ENCODE measurements at places on chromosomes 7 and 10. TPM values are rescaled to one million over a fixed set of nuclear protein-coding genes. Genes with fewer than 3 reads are reported as not detected.

DNA sequence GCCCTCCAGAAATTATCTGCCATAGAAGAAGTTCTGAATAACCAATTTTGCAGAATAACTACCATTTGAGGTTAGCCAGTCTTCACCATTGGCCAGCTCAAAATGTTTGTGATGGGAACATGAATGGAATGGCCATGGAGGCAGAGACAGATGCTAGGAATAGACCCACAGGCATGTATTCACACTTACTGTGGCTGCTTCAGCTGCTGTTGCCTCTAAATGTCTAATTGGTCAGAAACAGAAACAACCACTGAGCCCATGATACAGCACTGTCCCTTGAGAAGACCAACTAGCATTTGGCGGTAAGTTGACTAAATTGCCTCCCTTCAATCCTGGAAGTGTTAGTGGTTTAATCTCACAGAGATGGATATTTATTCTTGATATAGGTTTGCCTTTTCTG lies 38.6 kb upstream of the TAS2R16 start:
- no peaks in the 10 kb centered on the region for H3K27me3 ChIP-seq
- H3K36me3 ChIP-seq, result no peaks in the 10 kb centered on the region
- H3K27ac ChIP-seq, result no peak overlapping the region

Gene EMX2
- polyA plus RNA-seq, result not detected

GRCh38 chr10:107010531-107010930 lies 154.0 kb downstream of the SORCS1 start:
- H3K27ac ChIP-seq, result no peak overlapping the region
- no peak for DNase-seq

GRCh38 chr7:134301592-134301991 lies 15.1 kb downstream of the SLC35B4 start:
- H3K27me3 ChIP-seq, result no peaks in the 10 kb centered on the region
- peaks cover 18% of the 10 kb centered on the region for H3K4me1 ChIP-seq
- H3K4me3 ChIP-seq, result no peak overlapping the region
- DNase-seq, result peak; percentile 52
- no peak overlapping the region for H3K27ac ChIP-seq

GRCh38 chr7:75638594-75639070 lies 100.1 kb downstream of the HIP1 start:
- H3K27me3 ChIP-seq, result no peaks in the 10 kb centered on the region
- H3K27ac ChIP-seq, result peak overlapping the region; percentile 59
- no peaks in the 10 kb centered on the region for H3K36me3 ChIP-seq
- peak overlapping the region; percentile 60 for H3K4me3 ChIP-seq
- H3K4me1 ChIP-seq, result no peaks in the 10 kb centered on the region
- peak; percentile 78 for DNase-seq

Gene PILRB
- 36.3 TPM for polyA plus RNA-seq

DNA sequence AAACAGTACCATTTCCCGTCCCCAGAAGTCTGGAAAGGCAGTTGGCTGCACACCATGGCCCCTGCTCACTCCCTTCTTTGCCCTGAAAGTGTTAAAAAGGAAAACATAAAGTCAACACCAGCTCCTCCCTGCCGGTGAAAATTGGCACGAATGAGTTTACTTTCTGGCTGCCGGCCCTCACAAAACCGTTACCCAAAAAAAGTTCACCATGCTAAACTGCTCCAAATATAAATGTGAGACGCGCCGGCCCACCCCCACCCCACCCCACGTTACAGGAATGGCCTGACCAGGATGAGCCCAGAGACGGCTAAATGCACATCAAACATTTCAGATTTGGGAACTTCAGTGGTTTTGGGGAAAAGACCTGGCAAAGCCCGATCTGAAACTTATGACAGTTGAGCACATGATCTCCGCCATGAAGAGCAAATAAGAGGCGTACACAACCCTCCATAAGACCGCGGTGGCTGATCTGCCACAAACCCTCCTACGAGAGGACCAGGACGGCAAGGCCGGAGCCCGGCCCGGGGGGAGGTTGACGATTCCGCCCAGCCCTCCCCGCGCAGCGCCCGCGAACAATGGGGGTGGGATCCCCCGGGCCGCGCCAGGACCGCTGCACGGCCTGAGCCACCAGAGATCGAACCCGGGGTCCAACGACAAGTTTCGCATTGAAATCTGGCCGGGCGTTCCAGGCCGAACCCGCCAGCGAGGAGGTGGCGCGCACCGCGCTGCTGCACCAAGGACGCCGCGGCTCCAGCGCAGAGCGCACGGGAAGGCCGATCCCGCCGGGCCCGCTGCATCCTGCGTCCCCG lies 952 bp downstream of the DIP2C start:
- H3K4me3 ChIP-seq, result peak overlapping the region; percentile 84
- DNase-seq, result peak; percentile 65
- H3K27ac ChIP-seq, result peak overlapping the region; percentile 44
- no peaks in the 10 kb centered on the region for H3K36me3 ChIP-seq

GRCh38 chr7:94561841-94562514 lies 52.4 kb downstream of the CASD1 start:
- no peak overlapping the region for H3K4me3 ChIP-seq
- H3K27ac ChIP-seq, result no peak overlapping the region
- no peaks in the 10 kb centered on the region for H3K27me3 ChIP-seq
- no peaks in the 10 kb centered on the region for H3K4me1 ChIP-seq
- no peak for DNase-seq

Gene GHRHR
- 0.38 TPM for polyA plus RNA-seq

Gene RELN
- polyA plus RNA-seq, result 0.24 TPM

Gene GRID2IP
- 0.23 TPM for polyA plus RNA-seq

- no peak for DNase-seq
- peaks cover 35% of the 10 kb centered on the region for H3K4me1 ChIP-seq
- no peak overlapping the region for H3K27ac ChIP-seq
Measured at GRCh38 chr7:139718141-139718540, 59.7 kb downstream of the HIPK2 start.

- H3K27ac ChIP-seq, result peak overlapping the region; percentile 93
- peak; percentile 21 for DNase-seq
- no peaks in the 10 kb centered on the region for H3K4me1 ChIP-seq
- no peaks in the 10 kb centered on the region for H3K36me3 ChIP-seq
Measured at GRCh38 chr7:48087349-48087748, 1.7 kb upstream of the UPP1 start.

GRCh38 chr7:33062023-33062781 lies at the start of gene NT5C3A:
Gene NT5C3A, minus strand, starts transcription at chr7:33062776. Its CDS starts 71 bp downstream, at chr7:33062705.
- H3K4me1 ChIP-seq, result peaks cover 20% of the 10 kb centered on the region
- peak within 1 kb of the TSS; percentile 92 for H3K27ac ChIP-seq
- no peaks in the 10 kb centered on the region for H3K27me3 ChIP-seq
- H3K4me3 ChIP-seq, result peak within 1 kb of the TSS; percentile 97
- DNase-seq, result no peak
- no peaks in the 10 kb centered on the region for H3K36me3 ChIP-seq

GRCh38 chr7:111919631-111920179 lies 286.5 kb downstream of the DOCK4 start:
- H3K27me3 ChIP-seq, result no peaks in the 10 kb centered on the region
- no peak for DNase-seq
- H3K27ac ChIP-seq, result no peak overlapping the region

Gene HMX3
- not detected for polyA plus RNA-seq

GRCh38 chr7:2198760-2199159 lies 34.0 kb downstream of the MAD1L1 start:
- no peak overlapping the region for H3K27ac ChIP-seq
- no peak overlapping the region for H3K4me3 ChIP-seq
- no peak for DNase-seq
- H3K27me3 ChIP-seq, result no peaks in the 10 kb centered on the region
- peaks cover 18% of the 10 kb centered on the region for H3K36me3 ChIP-seq

- no peaks in the 10 kb centered on the region for H3K27me3 ChIP-seq
- H3K4me3 ChIP-seq, result no peak overlapping the region
- peaks cover 4% of the 10 kb centered on the region for H3K36me3 ChIP-seq
- H3K4me1 ChIP-seq, result peaks cover 14% of the 10 kb centered on the region
- no peak overlapping the region for H3K27ac ChIP-seq
- peak; percentile 6 for DNase-seq
Measured at GRCh38 chr7:94513565-94513860, 3.9 kb downstream of the CASD1 start.

Gene TMEM120A
- 56.5 TPM for polyA plus RNA-seq

DNA sequence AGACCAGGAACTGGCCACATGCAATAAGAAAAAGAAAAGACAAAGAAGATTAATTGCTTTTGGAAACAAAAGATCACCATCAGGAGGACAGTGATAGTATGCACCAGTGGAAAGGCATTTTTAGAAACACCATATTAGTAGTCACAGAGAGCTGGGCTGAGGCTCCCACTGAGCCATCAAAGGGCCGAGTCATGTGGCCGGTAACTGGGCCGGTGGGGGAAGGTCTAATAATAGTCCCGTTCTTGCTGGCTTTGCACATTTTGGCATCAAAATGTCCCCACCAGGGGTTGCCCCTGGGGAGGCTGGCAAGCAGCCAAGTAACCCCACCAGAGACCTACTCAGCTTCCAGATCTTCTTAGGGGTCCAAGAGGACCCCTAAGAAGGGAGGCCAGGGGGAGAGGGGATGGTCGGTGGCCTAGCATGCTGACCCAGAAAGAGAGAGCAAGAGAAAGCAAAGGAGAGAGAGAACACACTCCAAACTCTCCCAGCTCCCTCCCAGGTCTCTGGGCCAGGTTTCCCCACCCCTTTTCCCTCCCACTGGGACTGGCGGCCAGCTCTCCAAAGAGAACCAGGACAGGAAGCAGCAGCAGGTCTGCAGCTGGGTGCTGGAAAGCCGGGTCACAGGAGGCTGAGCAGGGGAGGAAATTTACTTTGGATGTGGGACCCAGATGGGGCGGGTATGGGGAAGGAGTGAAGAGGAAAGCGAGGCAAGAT lies 70.2 kb upstream of the FGFR2 start:
- no peaks in the 10 kb centered on the region for H3K27me3 ChIP-seq
- H3K4me1 ChIP-seq, result peaks cover 2% of the 10 kb centered on the region
- H3K4me3 ChIP-seq, result no peak overlapping the region
- no peaks in the 10 kb centered on the region for H3K36me3 ChIP-seq

Gene CLRN3
- polyA plus RNA-seq, result 0.12 TPM

DNA sequence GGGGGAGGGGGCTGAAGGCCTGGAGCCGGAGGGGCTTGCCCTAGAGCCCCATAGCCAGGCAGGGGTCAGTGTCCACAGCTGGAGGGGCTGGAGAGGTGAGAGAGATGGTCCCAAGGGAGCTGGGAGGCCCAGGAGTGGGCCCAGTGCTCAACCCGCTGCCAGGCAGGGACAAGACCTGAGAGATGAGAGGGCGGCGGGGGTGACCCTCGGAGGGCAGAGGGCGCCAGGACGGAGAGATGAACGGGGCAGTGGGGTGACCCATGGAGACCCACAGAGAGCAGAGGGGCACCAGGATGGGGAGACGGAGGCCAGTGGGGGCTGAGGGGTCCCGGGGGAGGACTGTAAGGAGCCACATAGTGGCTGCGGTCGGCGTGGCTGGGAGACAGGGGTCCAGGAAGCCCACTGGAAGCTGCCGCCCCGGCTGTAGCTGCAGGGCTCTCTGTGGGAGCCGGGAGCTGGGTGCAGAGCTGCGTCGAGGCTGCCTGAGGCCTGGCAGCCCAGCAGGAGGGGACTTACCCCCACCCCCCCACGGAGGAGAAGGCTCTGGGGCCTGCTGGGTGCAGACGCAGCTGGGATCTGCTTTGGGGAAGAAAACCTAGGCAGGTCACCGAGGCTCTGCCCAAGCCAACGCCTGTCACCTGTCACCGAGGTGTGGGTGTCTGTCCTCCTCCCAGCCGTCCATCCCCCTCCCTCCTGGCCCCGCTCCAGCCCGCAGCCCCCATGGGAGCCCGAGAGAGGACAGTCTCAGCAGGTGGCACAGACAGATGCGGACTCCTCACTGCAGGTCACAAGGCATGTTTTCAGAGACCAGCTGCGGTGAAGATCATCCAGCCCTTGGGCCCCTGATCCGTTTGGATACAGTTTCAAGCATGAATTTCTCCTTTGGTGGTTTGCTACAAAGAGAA lies 25.1 kb downstream of the PWWP2B start:
- H3K36me3 ChIP-seq, result no peaks in the 10 kb centered on the region
- no peak for DNase-seq
- H3K4me1 ChIP-seq, result peaks cover 49% of the 10 kb centered on the region
- no peak overlapping the region for H3K4me3 ChIP-seq

- H3K27ac ChIP-seq, result no peak overlapping the region
- H3K4me1 ChIP-seq, result peaks cover 3% of the 10 kb centered on the region
- no peaks in the 10 kb centered on the region for H3K27me3 ChIP-seq
- no peak for DNase-seq
- H3K36me3 ChIP-seq, result no peaks in the 10 kb centered on the region
Measured at GRCh38 chr7:117876761-117877160, 3.5 kb upstream of the CTTNBP2 start.

DNA sequence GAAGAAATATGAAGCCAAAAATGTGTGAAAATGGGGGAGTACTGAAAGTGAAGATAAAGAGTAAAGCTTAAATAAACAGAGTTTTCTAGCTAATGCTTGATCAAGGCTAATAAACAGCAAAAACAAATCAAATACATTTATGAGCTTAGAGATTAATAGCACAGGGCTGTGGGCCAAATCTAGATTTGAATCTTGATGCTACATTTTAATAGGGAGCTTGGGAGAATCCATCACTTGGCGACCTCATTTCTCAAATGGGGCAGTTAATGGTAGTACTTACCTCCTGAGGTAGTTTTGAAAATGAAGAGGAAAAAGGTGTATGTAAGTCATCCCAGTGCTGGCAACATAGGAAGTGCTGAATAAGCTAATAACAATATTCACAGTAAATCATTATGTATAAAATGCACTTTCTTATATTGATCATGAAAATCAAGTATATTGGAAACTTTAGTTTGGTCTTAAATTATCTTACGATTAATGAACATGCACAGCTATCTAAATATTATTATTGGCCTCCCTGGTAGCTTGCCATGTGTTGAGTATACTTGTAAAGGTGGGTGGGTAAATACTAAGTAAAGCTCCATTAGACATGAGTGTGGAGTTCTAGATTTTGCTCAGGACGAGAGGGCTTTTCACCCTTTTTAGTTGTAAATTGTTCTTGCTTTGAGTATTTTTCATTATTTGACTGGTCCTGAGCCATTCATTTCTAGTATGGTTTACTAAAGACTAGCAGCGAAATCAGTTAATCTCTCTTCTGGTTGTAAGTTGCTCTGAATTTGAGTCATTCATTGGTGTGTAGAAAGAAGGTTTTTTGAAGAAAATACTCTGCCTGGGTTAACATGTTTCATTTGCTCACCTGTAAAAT lies 5.1 kb downstream of the BICC1 start:
- no peak overlapping the region for H3K27ac ChIP-seq
- DNase-seq, result peak; percentile 6
- no peaks in the 10 kb centered on the region for H3K36me3 ChIP-seq
- peaks cover 25% of the 10 kb centered on the region for H3K4me1 ChIP-seq
- H3K4me3 ChIP-seq, result no peak overlapping the region

All from lung (tissue), 17 donors.